Activated CD4-positive, alpha-beta T cell treated with anti-CD3 and anti-CD28 coated beads, Interleukin-2, amount 50 U/mL, for 24 hours (primary cell): ENCODE measurements at places on chromosomes 2 and 18.

DNA sequence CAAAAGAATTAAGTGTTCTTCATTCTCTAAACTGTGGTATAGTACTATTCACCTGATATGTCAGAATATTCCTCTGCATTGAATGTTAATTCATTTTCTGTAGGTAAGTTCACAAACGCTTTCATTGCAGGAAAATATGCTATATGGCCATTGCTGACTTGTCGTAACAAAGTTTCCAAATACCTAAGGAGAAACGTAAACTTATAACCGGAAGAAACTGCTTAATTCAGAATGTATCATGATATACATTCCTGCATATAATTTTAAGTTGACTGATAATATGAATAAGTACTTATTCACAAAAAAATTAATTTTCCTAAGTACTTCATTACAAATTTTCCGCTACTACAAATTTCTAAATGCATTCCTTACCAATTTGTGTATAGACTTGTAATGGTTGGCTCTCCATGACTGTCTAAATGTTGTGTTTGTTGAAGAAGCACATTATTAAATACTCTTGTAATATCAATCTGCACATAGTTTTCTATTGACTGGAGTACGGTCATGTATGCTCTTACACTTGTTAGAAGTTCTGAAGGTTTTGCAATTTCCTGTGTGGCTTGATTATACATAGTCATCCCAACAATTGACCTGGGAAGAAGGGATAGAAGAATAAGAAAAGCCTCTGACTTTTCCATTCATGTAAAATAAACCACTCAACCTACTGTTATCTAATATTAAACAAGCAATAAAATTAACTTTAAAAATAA lies 85.4 kb downstream of the NCKAP1 start:
- no peak for DNase-seq

- no peak for DNase-seq
These were observed 144.7 kb downstream of the GREB1L start for GRCh38 chr18:21386523-21387240.

DNA sequence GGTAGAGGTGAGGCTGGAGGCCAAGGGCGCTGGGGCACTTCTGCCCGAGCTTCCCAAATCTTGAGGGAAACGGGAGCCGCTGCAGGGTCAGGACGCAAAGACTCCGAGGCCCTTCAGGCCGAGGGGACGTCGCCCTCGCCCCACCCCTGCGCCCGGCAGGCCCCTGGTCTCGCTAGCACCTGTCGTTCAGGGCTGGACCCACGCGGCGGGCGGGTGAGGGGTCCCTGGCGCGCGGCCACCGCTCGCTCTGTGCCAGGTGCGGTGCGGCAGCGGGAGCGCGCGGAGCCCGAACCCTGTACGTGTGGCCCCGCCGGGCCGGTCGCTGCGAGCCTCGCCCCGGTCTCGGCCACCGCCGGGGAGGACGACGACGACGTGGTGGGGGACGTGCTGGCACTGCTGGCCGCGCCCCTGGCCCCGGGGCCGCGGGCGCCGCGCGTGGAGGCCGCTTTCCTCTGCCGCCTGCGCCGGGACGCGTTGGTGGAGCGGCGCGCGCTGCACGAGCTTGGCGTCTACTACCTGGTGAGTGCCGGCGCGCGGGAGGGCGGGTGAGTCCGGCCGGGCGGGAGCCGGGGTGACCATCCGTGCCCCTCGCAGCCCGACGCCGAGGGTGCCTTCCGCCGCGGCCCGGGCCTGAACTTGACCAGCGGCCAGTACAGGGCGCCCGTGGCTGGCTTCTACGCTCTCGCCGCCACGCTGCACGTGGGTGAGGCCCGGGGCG lies 4.9 kb downstream of the ERFE start:
- DNase-seq, result no peak

DNA sequence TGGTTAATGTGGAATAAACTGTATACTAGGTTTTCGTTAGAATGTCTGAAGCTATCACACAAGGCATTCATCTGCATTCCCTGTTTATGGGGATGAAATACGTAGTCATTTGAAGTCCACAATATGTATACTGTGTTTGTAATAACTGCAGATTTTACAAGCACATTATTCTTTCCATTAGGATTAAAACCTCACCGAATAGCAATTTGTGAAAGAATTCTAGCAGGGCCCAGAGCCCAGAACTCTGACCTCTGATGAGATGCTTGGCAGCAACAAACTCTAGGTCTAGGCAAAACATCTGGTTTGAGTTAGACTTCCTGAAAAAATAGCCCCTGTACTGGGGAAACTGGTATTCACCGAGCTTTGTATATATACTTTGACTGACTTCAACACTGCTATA lies 158.2 kb downstream of the SRBD1 start:
- no peak for DNase-seq

GRCh38 chr2:166163775-166164174 lies 36.0 kb upstream of the SCN1A start:
- DNase-seq, result no peak

- DNase-seq, result peak; percentile 69
These were observed 17.3 kb upstream of the AGXT start for GRCh38 chr2:240851078-240851991.

DNA sequence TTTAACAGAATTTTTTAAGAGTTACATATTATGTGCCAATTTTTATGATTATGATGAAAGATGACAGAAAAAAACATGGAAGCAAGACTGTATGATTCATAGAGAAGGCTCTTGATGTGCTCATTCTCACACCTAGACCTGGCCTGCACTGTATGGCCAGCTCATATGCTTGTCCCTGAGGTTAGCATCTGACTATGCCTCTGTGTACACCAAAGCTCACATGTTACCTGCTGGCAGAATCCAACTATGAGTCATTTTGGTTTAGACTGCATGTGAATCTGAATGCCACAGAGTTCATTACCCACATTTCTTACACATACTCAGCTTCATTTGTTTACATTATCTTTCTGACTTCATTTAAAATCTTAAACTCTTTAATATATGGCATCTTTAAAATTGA lies 139.0 kb downstream of the DSC3 start:
- DNase-seq, result no peak

GRCh38 chr18:45976974-45977373 lies 9.8 kb upstream of the EPG5 start:
- no peak for DNase-seq

GRCh38 chr2:171124541-171124940 lies 36.2 kb downstream of the TLK1 start:
- no peak for DNase-seq

DNA sequence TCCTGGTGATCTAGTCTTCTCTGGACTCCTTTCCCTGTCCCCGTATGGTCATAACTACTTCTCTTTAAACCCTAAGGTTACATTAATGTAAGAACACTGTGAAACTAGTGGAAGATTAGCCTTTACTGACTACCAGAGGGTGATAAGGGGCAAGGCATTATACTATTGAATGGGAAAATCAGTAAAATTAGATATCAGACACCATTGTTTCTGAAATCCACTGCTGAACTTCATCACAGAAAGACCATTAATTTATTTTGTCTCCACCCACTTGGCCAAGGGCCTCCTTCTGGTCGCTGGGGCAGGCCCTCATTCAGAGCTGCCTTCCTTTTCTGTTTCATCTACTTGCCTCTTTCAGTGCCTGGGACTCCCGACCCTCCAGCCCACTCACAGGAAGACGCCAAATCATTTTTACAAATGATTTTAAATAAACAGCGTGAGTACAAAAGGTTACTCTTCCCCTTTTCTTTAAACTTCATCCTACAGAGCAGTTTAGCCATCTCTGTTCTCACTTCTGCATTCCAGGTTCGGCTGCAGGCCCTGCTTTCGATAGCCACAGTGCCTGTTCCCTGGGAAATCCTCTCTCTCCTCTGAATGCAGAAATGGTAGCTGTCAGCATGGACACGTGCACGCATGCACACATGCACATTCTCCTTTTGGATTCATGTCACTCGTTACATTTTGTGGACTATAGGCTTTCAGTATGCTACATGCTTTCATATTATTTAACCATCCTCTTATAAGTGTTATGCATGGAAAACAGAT lies 70.3 kb upstream of the DOCK10 start:
- no peak for DNase-seq

DNA sequence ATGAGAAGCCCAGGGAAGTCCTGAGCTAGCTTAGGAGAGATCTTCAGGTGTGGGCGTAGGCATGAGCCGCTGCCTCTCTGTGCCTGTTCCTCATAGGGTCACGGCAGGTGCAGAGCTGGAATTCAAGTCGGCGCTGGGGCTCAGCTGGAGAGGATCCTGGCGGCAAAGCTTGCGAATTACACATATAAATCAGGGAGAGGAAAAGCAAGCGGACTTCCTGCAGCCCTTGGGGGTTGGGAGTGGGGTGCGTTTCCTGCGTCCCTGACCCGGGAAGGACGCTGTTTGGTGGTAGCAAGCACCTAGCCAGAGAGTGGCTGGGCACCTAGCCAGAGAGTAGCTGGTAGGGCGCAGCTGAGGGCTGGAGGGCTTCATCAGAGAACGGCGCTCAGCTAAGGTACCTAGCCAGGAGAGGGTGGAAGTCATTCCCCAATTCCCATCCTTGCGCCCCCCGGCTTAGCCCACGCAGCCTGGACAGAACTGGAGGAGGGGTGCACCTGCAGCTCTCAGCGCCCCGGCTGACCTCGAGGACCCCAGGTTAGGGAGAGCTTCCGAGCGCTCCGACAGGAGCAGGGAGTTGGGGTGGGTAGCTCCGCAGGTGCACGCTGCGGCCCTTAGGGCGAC lies 459 bp upstream of the EFR3B start:
- DNase-seq, result no peak

DNA sequence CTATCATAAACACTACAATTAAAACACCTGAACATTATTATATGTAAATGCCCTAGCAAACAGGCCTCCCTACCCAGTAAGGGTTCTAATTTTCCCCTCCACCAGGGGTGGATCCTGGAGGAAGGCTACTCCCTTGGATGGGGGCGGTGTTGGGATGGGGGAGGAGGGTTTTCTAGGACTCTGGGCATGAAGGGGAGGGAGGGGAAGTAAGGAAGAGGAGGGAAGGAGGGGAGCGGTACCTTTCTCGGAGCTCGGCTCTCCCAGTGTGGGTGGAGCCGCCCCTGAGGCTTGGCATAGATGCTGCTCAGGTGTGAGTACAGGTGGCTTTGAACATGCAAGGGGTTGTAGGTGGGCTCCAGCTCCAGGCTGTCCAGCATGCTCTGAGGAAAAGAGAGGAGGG lies 5.4 kb downstream of the DOK1 start:
- no peak for DNase-seq

DNA sequence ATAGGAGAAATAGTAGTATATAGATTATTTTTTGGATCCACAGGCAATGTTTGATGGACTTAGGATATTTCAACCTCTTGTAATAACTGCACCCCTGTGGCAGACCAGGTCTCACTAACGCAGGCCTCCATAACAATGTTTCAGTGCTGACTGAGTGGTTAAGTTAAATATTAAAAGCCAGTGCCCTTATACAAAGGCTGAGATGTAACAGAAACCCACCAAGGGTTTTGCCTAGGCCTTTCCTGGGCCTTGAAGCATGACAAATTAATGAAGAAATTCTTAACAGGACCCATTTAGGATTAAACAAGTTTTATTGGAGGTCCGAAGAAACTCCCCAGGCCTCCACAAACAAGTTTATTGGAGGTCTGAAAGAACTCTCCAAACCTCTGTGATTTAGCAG lies 1.6 kb upstream of the SUCLG1 start:
- no peak for DNase-seq

DNA sequence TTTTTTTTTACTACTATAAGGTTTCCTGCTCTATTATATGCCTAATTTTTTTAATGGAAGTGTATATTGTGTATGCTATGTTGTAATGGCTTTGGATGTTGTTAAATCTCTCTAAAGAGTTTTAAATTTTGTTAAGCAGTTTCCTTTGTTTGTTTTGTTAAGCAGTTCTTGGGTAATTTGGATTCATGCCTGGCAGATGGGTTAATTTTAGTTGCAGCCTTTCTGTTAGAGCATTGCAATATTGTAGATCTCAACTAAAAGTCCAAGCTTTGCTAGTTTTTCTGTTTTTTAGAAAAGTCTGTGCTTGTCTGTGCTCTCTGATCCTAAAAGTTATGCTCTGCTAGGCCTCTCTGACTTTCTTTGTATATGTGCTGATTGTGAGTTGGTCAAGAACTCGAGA lies 1229.0 kb upstream of the NRXN1 start:
- DNase-seq, result no peak

- no peak for DNase-seq
These were observed 71.8 kb downstream of the NAB1 start for GRCh38 chr2:190720691-190721090.

GRCh38 chr2:101781326-101781725 lies 83.8 kb downstream of the MAP4K4 start:
- DNase-seq, result no peak

DNA sequence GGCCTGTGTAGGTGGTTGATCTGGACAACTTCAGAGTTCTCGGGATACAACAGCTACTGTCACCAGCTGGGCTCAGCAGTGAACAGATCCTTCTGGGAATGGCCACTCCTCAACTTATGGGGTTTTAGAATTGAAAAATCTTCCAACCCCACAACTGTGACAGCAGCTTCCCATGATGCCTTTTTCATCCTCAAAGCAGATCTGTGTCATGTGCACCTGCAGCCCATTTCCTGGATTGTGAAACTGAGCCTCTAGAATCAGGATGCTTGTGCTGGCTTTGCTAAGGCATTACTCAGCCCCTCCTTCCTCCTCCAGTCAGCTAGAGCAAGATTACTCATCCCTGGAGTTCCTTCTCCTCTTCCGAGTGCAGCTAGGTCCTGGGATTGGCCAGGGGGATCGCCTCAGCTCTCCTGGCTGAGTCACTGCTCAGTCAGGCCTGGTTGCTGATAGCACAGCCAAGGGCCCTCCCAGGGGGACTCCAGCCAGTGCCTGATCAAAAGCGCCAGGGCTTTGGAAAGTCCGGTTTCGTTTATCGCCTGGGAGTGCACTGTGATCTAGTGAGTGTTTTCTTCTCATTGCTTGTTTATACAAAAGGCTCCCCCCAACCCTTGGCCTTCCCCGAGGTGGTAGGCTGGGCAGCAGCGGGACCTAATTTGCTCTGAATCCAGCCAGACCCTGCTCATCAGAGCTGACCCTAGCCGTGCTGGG lies 2.4 kb upstream of the LPIN1 start:
- peak; percentile 52 for DNase-seq

GRCh38 chr2:217687771-217688170 lies 315.0 kb downstream of the TNS1 start:
- no peak for DNase-seq

DNA sequence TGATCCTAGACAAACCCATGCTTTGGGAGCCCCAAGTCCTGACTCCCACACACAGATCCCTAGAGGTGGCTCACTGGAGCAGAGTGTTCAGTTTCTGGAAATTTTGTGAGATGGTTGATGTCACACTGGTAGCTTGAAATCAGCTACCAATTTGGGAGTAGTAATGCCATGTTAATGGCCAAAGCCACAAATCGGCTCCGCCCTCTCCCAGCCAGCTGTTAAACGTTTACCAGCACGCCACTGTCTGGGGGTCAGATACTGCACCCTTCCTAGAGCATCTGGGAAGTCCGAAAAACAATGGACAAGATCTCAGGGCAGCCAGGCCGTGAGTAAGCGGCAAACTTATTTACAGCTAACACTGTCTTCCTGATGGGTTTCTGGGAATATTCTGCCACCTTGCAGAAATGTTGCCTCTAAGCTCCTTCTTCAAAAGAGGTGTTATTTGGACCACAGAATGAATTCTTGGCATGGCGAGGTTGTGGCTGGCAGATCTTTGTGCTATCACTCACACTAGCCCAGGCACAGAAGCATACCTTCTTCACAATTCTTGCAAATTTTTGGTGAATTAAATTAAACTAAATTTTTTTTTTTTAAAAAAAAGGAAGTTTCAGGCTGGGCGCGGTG lies 60.2 kb upstream of the FZD7 start:
- no peak for DNase-seq
